ENCODE measurements at places on chromosomes 5 and 9. TPM values are rescaled to one million over a fixed set of nuclear protein-coding genes. Genes with fewer than 3 reads are reported as not detected.

Gene SLC1A1
- 10.8 TPM for polyA plus RNA-seq

Gene CCDC192
- not detected for polyA plus RNA-seq

Gene FAM200C
- 8.1 TPM for polyA plus RNA-seq

Gene WASHC1
- polyA plus RNA-seq = 2.5 TPM

Gene TMEM171
- 3.5 TPM for polyA plus RNA-seq

Gene GPR21
- polyA plus RNA-seq = 2.5 TPM

Gene SHISAL2B
- polyA plus RNA-seq = not detected

Gene PAXX
- polyA plus RNA-seq = 4.7 TPM

Gene APBA1
- 6.8 TPM for polyA plus RNA-seq

Gene RGS7BP
- 72.3 TPM for polyA plus RNA-seq

Gene ABLIM3
- polyA plus RNA-seq = 4.1 TPM

Gene ACTBL2
- not detected for polyA plus RNA-seq

Gene ARID3C
- polyA plus RNA-seq = not detected

Gene LURAP1L
- polyA plus RNA-seq = 3.6 TPM

Gene FOXD4L3
- not detected for polyA plus RNA-seq

Gene DNM1
- polyA plus RNA-seq = 35.0 TPM

Gene ANKRD34B
- not detected for polyA plus RNA-seq

Gene LCN15
- polyA plus RNA-seq = not detected

Gene LIX1
- 5.0 TPM for polyA plus RNA-seq

Gene ANKHD1
- 42.8 TPM for polyA plus RNA-seq

Gene EQTN
- 15.1 TPM for polyA plus RNA-seq

Gene DDX46
- 35.5 TPM for polyA plus RNA-seq

Gene C9orf50
- not detected for polyA plus RNA-seq

Gene SPATA31A5
- polyA plus RNA-seq = not detected

Gene SMIM32
- polyA plus RNA-seq = 2.4 TPM

Gene TEX10
- polyA plus RNA-seq = 5.4 TPM

Gene NDST1
- 0.81 TPM for polyA plus RNA-seq

Gene HNRNPH1
- polyA plus RNA-seq = 357 TPM

Gene OMD
- 3.0 TPM for polyA plus RNA-seq

Gene PCDHB14
- 5.4 TPM for polyA plus RNA-seq

Gene GCNT4
- polyA plus RNA-seq = 0.45 TPM

Gene GABRB2
- polyA plus RNA-seq = 199 TPM

Gene NME5
- 113 TPM for polyA plus RNA-seq

Gene SLC6A7
- 0.65 TPM for polyA plus RNA-seq

Gene PCDHGB6
- 0.31 TPM for polyA plus RNA-seq

Gene C7
- 0.28 TPM for polyA plus RNA-seq

Gene RNF183
- polyA plus RNA-seq = not detected

Gene SHB
- polyA plus RNA-seq = 0.14 TPM

Gene DOLPP1
- 19.5 TPM for polyA plus RNA-seq

Gene OSMR
- 3.1 TPM for polyA plus RNA-seq

Gene HACD4
- 0.16 TPM for polyA plus RNA-seq

Gene LRRTM2
- 9.1 TPM for polyA plus RNA-seq

Gene CDH18
- 308 TPM for polyA plus RNA-seq

Gene MCIDAS
- polyA plus RNA-seq = not detected

Gene PCDHB9
- 0.21 TPM for polyA plus RNA-seq

Gene FREM1
- polyA plus RNA-seq = 1.6 TPM

Gene PCDHGB1
- polyA plus RNA-seq = not detected

Gene DRD1
- 10.2 TPM for polyA plus RNA-seq

Gene CEL
- polyA plus RNA-seq = 0.09 TPM
